ENCODE measurements at places on chromosomes 4 and X. TPM values are rescaled to one million over a fixed set of nuclear protein-coding genes. Genes with fewer than 3 reads are reported as not detected.

Gene MAGEB2
- not detected for polyA plus RNA-seq

Gene GPR78
- polyA plus RNA-seq, result 1.1 TPM

DNA sequence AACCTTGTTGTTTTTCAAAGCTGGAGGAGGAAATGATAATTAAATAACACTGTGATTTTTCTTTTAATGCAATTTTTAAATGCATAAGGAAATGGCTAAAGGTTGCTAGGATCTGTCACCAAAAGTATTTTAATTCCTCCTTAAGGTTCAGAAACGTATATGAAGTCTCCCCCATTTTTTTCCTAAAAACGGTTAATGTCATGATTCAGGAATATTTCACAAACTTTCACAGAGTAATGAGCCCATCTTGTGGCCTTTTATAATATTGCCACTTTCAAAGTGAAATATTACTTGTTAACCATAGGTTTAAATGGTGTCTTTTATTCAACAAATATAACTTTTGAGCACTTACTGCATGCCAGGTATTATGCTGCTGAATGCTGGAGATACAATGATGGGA is 99.5 kb upstream of the USP38 start:
- DNase-seq, result no peak

DNA sequence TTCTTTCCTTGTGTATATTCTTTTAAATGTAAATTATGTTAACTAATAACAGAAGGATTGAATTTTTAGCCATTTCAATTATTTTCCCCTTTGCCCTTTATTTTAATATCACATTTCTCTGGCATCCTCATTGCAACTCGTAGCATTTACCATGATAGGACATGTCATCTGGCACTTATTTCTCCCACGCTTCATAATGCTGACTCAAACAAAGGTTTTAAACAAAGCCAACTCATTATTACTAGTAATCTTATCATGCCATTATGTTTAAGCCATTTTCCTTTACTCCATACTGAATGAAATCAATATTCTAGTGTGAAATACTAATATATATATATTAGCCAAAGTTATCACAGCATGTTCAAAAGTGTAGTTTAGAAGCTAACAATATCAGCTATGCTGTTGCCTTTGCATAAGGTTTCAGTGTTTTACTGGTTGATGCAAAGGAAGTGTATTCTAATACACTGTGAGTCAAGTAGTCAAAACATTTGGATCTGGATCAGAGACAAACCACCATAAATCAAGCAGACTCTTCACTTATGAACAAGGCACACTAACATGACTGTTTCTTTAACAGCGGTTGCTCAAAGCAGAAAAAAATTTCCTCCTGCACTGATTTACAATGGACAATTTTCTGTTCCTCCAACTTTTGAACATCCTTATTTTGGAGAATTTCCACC is 281.6 kb downstream of the SLC7A11 start:
- no peak for DNase-seq

DNA sequence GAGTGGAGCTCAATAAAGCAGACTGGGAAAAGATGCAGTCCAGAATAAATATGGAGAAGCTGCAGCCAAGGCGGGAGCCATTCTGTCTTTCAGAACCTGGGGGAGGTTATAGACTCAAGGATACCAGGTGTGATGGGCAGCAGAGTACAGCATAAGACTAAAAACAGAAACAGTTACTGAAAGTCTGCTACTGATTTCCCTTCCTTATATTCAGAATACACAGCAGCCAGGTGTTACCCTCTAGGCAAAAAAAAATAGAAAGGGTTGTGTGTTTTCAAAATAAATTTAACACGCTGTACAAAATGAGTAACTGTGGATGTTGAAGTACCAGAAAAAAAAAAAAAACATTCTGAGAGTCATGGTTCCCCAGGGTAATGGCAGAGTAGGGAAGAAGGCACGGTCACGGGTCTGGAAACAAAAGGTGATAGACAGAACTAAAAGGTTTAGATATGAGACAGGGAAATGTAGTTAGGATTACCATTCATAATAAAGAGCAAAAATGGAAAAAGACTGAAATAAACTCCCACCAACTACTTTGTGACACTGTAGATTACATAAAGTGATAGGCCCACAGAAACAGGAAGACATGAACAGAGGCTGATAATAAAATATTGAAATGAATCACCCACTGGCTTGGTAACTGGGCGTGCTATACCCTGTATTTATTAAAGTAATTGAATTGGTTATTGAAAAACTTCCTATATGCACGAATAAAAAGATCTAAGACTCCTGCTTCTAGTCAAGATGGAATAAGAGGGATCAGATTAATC is 10.8 kb upstream of the HHIP start:
- DNase-seq, result no peak

DNA sequence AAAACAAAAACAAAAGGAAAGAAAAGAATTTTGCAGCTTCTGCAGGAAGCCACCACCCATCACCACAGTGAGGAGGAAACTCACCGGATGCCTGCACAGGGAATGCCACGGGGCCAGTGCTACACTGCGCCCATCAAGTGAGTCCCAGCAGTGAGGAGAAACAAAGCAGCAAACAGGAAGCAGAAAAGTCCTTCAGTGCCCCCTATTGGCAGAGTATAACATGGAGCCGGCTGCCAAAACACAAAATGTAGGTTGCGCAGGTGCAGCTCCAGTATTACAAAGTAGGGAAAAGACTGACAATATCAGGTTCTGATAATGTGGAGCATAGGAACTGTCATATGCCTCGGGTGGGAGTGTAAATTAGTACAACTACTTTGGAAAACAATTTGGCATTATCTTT is 23.3 kb upstream of the SCML2 start:
- no peak for DNase-seq

DNA sequence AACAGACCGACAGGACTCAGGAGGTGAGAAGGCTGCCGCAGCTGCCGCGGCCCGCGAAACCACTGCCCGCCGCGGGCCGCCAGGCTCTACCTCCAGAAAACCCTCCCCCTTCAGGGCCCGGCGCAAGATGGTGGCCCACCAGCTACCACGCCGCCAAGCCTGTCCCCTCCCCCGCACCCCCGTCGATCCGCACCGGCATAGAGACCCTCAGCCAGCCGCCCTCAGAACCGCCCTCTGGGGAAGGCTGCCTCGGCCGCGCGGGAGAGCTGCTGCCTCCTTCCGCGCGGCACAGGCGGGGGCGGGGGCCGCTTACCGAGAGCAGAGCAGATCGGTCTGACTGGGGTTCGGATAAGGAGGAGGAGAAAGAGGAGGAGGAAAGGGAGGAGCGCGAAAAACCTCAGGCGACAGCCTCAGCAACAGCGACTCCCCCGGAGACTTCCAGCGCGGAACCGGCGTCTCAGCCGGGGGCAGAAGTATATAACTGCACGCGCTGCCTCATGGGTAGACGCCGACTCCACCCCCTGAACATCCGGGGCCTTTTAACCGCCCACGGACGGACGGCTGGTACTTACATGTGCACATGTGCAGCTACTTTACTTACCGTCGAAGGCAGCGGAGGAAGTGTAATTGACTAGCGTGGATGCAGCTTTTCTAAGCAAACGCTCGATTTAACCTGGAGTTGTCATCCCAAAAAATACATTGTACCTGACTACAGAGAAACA is at the start of gene ZNF280C:
Gene ZNF280C, minus strand, starts transcription at position 451 of the 722 bp plus-strand sequence. CDS start 8,450 bp downstream, outside the sequence.
- peak; percentile 83 for DNase-seq

Measured in left kidney (tissue), 8 donors.